ENCODE measurements at places on chromosomes 5 and 9.

GRCh38 chr5:159040181-159040580 is 59.5 kb downstream of the EBF1 start:
- no peak for DNase-seq

DNA sequence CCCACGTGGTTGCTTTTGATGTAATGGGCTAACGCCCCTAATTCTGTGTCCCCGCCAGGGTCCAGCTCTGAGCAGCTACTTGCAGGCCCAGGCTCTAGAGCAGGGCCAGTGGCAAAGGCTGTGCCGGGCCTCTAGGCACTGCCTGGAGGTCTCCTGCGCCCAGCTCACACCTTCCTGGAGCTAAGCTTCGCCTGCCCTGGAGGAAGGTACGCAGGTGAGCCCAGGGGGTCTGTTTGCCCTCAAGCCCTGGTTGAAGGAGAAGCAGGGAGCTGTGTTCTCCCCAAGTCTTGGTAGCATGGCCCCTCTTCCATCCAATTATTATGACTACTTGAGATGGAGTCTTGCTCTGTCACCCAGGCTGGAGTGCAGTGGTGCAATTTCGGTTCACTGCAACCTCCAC is 5.2 kb upstream of the LMX1B start:
- no peak for DNase-seq

DNA sequence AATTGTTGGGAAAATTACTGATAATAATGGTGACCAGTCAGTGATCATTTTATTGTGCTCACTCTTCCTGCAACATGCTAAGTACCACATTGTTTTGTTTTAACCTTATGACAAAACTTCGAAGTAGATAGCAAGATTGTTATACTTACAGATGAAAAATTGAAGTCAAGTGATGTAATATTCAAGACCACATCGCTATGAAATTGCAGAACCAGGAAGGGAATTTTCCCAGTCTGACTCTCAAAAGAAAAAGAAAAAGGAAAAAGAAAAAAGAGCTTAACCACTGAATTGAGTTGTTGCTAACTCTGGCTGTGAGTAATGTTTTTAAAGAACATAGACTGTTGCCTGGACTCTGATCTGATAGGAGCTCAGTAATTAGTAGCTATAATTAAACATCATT is 170.6 kb upstream of the HAPLN1 start:
- no peak for DNase-seq

DNA sequence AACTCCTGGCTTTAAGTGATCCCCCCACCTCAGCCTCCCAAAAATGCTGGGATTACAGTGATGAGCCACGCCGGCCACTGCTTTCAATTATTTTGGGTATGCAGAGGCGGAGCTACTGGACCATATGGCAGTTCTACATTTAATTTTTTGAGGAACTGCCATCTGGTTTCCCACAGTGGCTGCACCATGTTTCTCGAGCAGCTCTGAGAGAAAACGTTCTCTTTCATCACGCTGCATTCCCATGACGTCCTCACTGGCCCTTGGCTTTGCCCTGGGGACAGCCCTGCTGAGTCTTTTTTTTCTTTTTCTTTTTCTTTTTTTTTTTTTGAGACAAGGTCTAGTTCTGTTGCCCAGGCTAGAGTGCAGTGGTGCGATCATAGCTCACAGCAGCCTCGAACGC is 35.5 kb upstream of the GRHPR start:
- no peak for DNase-seq

DNA sequence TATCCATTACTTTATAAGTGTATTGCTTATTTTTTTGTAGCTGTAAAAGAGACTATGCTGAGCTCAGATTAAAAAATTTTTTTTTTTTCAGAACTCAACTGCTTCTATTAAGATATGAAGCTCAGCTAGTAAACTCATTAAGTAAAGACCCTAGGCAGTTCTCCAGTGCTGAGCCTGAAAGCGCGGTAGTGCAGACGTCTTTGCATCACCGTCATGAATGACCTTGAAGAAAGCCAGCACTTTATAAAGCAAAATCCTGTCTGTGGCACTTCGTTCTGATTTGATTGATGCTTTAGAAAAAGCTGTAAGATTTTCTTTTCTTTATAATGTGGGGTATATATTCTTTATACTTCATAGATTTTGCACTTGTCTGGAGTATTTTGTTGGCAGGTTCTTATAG is 105.7 kb downstream of the ATG10 start:
- DNase-seq = no peak

DNA sequence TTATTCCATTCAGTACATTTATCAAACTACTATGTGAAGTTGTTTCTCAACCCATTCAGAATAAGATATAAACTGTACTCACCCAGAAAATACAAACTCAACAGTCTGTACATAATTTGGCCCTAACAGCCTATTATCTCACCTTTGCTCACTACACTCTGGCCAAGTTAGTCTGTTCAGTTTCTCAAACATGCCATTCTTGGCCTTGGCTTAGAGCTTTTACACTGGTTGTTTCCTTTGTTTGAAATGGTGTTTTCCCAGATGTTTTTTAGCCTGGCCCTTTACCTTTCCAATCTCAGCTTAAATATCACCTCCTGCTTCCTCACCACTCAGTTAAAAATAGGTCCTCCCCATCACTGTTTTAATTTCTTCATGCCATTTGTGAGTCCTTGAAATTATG is 13.6 kb downstream of the CDC42SE2 start:
- DNase-seq = no peak

DNA sequence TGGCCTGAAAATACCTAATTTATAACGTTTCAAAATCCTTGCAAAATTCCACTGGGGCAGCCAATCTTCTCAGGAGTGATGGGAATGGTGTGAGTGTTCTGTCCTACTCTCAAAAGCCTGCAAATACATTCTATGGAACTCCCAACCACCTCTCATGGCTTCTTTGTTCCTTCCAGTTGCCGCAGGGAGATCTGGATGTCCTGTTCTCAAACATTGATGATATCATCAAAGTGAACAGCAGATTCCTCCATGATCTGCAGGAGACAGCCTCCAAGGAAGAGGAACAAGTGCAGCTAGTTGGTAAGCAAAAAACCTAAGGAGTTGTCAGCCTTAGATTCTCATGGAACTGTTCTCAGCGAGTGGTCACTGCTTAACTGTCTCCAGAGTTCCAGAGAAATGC is 19.6 kb downstream of the ARHGEF37 start:
- no peak for DNase-seq

DNA sequence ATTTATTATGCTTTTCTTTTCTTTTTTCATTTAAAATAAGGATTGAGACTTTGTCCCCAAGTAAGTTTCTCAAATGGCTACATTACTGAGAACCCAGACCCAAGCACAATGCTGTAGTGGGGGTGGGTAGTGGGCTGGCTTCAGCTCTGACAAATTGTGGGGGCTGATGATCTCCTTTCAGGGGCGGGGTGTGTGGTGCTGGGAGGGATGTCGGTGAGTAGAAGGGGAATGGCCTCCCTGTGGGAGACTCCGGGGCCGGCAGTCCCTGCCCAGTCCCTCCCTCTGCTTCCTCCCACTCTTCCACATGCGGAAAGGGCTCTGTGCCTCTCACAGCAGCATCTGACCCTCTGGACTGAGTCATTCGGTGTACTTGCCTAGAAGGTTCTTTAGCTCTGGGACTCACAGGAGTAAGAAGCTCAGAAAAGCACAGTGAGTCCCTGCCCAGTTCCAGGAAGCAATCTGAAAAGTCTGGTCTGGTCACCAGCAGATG is 14.3 kb downstream of the CD180 start:
- DNase-seq = peak; percentile 53

- DNase-seq = no peak
Observed at GRCh38 chr9:113579283-113580040, 115.9 kb downstream of the RGS3 start.

DNA sequence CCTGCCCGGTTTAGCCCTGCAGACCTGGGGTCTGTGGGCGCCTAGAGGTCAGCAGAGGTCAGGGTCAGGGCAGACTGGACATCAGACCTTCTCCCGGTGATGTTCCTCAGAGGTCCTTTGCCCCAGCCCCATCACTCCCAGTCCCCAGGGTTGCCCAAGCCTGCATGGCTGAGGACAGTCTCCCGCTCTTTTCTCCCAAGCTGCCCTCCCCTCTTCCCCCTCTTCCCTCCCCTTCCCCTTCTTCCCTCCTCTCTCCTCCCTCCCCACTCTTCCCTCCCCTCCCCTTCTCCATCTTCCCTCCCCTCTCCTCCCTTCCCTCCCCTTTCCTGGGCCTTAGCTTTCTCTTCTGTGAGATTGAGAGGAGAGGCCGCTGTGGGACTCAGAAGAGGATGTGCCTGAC is 10.4 kb downstream of the LHX3 start:
- DNase-seq = no peak

DNA sequence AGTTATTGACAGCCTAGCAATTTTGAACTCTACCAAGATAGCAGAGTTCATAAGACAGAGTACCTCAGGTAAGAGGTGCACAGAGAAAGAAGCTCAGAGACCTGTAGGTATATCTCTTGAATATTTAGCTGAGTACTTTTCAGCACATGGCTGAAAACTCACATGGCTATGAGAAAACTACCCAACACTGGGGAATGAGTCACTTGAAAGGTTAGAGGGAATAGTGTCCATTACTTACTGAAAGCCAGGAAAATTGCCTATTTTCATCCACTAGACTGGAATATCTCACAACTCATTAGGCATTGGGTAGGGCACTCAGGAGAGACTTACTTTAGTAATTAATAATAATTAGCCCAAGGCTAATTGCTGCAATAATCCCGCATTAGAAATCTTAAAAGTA is 8.3 kb downstream of the TSLP start:
- DNase-seq = no peak

DNA sequence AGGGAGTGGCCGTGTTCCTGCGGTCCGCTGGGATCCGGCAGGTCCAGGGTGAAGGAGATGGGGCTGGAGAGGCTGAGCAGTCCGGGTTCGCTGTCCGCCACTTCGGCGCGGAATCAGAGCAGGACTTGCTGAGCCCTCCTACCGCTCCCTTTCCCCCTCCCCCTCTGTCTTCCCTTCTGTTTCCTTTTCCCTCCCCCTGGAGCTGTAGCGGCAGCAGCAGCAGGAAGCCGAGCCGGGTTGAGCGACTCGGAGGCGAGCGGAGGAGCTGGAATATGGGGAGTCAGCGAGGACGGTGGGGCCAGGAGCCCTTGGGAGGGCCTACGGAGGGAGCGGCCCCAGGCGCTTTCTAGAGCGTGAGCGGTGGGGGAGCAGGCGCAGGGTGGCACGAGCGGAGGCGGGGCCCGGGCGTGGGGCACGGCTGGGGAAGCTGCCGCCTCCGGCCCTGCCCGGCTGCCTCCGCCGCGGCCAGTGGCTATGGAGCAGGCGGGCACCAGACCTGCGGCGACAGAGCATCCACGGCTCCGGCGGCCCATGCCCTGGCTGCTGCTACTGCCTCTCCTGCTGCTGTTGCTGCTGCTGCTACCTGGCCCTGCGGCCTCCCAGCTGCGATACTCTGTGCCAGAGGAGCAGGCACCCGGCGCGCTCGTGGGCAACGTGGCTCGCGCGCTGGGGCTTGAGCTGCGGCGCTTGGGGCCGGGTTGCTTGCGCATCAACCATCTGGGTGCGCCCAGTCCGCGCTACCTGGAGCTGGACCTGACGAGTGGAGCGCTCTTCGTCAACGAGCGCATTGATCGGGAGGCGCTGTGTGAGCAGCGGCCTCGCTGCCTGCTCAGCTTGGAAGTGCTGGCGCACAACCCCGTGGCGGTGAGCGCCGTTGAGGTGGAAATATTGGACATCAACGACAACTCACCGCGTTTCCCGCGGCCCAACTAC is at the start of gene PCDHAC2:
PCDHAC2 (plus strand) TSS at position 184 of the 933 bp plus-strand sequence; CDS start at position 475, 291 bp downstream.
- no peak for DNase-seq

- no peak for DNase-seq
Observed at GRCh38 chr5:2666081-2666480, 85.4 kb downstream of the IRX2 start.

DNA sequence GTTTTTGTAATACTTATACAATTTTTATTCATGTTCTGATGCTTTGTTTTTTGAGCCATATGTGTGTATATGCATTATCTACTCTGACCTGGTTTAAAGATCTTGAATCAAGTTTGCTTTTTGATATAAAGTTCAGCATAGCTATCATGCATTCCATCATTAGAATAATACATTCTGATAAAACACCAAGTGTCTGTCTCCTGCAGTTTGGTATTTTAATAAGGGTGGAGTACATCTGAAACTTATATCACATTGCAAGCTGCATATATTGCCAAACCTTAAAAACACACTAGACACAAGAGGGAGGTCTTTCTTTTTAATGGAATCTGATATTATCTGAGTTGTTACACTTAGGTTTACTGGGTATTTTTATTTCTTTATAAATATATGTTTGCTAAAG is 102.8 kb upstream of the ADAMTSL1 start:
- DNase-seq = no peak

DNA sequence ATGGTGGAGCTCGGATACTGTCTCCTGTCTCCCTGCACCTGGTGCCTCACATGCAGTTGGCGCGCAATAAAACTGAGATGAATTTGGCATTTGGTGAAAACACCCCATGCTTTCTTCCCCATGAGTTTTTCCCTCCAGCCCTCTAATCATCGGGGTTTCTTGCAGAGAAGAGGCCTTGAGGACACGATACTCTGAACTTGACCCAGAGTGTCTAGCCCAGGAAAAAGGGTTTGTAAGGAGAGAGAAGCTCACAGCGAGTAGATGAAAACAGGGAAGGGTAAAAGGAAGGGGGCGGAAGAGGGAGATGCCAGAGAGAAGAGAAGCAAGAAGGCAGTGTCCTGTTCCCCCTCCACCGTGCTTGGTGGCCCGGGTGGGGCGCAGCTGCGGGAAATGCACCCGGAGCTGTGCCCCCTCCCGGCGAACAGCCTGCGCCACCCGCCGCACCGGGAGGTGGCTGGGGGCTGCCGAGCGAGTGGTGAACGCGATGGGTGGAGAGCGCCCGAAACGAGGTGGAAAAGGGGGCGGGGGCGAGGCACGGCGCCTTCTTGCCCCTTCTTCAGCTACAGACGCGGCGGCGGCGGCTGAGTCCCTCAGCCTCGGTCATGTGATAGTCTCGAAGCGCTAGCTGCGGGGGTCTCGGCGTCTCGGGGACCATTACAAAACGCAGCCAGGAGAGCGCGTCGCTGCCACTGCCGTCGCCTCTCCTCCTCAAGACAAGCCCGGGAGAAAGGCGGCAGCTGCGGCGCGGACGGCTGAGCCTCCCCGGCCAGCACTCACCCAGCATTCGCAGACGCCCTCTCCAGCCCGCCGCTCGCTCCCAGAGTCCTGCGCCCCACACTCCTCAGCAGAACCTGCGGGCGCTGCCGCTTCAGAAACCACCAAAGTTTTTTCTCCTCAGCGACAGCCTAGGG is 1.1 kb upstream of the FOXB2 start:
- DNase-seq = no peak

DNA sequence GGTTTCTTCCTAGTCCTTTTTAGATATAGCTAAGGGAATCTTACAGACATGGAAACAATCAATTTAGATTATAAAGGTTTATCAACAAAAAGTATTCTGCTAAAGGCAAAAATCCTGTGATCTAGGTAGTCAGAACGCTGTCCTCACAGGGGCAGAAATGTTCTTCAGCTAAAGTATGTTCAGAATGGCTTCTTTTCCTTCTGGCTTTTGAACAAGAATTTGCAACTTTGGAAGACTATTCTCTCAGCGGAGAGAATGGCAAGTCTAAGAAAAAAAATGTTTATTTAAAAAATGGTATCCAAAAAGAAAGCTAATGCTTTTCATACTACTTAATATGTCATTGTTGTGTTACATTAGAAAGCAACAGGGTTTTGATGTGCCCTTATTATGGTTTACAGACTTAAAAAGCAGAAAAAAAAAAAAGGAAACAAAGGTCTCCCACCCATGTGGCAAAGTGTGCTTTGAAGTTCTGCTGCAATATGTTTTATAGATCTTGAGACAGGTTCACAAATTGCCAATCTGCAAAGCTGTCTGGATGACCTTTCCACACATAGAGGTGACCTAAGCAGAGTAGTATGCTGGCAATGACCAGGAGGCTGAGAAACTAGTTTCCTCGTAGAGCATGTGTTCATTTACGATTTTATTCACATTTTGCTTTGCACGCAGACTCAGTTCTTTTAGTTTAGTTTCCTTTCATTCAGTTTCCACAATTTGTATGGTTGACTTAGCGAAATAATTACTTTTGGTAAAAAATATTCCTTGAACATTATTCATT is 45.1 kb upstream of the PJA2 start:
- no peak for DNase-seq
